Natural killer cell (primary cell): ENCODE measurements at places on chromosomes 1 and 21. TPM values are rescaled to one million over a fixed set of nuclear protein-coding genes. Genes with fewer than 3 reads are reported as not detected.

The FAM163A gene
- not detected for total RNA-seq

DNA sequence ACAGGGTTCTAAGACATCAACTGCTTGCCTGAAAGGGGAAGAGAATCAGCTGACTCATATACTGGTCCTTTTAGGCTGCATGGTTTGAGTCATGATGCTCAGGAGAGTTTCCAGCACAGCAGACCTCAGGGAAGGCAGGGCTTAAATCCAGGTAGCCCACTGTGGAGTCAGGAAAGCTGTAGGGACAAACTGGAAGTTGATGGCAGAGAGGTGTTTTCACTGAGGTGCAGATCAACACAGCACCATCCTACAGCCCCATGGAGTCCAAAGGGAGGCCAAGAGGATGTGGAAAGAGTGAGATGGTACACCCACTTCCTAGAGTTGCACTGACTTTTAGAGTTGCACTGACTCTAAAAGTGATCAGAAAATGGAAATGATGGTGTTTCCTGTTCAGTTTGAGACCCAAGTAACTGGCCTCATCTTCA lies 252.4 kb upstream of the DUSP10 start:
- DNase-seq: no peak

DNA sequence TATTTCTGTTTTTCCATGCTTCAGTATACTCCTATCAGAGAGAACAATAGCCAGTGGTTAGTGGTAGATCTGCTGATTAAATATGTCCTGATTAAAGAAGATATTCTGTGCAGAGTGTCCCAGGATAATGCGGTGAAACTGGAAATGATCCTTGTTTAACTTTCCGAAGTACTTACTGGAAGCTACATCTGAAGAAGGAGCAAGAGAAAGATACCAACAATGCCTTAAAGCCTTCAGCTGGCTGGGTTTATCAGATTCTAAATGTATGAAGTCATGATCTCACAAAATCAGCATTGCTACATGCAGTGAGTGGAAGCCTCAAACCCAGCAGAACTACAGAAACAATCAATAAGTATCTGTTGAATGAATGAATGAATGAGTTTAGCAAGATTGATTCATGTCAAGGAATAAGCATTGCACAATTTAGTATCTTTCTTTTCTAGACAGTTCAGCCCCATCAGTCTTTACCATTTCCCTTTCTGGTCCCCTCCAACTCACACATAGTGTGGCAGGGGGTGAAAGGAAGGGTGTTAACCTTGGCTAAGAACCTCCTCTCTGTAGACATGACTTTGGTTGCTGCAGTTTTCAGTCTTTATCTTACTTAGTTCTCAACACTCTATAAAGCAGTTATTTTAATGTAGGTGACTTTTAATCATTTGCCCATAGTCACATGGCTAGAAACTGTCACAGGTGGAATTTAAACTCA lies 24.7 kb upstream of the DNASE2B start:
- no peak for DNase-seq

The NOS1AP gene
- 0.20 TPM for total RNA-seq

GRCh38 chr1:168443899-168444298 lies 99.9 kb downstream of the XCL2 start:
- DNase-seq: no peak

The LRRC8B gene
- 2.9 TPM for total RNA-seq

DNA sequence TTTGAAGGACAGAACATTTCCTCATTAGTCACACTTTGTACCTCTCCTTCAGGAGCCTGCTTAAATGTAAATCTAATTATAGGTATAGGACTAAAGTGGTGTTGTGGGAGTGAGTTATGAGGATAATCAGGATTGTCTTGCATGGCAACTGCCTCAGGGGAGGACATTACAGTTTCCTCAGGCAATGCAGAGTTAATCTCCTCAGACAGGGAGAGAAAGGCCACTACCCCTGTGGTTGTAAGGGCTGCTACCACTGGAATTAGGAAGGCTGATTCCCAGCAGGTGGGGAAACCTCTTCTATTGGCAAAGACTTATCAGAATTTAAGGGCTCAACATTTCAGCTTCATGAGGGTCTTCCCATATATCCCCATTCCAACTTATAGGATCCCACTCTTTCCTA lies 286.8 kb upstream of the PBX1 start:
- DNase-seq: no peak

DNA sequence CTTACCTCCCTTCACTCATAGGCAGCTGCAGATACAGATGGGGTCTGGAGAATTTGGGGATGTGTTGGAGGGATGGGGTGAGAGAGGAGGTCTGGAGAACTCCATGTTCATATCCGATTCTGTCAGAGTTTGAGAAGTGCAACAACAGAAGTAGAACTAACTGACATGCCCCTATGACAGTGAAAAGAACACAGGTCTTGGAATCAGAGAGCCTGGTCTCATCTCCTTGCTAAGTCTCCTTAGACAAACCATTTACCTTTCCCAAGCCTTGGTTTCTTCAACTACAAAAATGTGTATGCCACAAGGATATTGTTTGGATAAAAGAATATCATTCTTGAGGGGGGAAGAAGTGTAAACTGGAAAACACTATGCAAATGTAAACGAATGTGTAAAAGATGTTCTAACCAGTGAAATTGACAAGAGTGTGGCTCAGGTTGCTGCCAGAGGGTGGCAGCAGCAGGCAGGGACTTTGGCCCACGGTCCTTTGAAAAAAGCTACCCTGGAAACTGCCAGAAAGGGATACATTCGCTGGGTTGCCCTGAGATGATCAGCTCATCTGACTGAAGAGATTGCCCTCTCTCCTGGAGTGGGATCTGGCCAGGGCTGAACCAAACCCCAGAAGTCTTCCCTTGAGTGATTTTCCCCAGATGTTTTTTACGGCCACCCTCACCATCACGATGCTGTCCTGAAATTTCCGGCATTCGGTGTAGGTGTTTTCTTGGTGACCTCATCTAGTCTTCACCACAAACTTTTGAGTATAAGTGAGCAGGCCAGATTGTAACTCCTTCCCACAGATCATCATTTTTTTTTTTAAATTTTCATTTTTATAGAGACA lies 17.0 kb upstream of the CD2 start:
- peak; percentile 90 for DNase-seq

- DNase-seq: no peak
Observed at GRCh38 chr1:211928993-211929637, 98.6 kb upstream of the LPGAT1 start.

The MTARC1 gene
- total RNA-seq: 2.5 TPM

The LRRC8C gene
- total RNA-seq: 7.6 TPM

The BCAN gene
- total RNA-seq: 0.25 TPM

The GPR25 gene
- total RNA-seq: 9.4 TPM

DNA sequence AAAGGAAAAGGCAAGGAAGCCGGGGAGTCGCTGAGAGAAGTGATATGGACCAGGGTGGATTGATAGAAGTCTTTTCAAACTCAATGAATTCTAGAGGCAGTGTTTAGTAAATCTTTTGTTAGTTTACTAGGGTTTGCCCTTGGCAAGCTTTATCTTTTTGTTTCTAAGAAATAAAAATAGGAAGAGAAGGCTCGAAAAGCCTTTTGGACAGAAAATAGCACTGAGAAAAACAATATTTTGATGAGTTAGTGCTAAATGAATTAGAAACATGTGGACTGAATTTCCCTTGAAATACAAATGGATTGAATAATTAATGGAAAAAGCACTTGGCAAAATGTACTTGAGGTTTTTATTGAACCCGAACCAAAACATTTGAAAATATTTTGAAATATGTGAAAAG lies 121.8 kb upstream of the SPAG17 start:
- DNase-seq: no peak

The MAGI3 gene
- total RNA-seq: 0.66 TPM

DNA sequence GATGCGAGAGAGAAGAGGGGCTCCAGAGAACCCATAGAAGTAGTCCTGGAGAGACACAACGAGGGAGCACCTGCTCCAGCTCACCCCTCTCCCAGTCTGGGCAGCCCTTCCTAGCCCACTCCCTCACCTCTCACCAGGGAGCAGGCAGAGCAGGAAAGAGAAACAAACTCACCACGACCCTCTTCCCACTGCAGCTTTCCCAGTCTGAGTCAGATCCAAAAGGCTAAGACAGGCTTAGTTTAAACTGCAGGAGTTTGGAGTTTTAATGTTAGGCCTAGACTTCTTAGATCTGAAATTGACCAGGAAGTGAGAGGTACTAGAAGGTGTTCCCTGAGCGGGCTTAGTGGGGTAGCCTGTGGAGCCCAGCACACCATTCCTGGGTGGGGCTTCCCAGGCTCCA lies 29.6 kb downstream of the SLC1A7 start:
- no peak for DNase-seq

The GNPAT gene
- total RNA-seq: 23.1 TPM

The MYCBP gene
- total RNA-seq: 8.9 TPM

The TRIM46 gene
- total RNA-seq: 4.9 TPM

The DISC1 gene
- 9.7 TPM for total RNA-seq

DNA sequence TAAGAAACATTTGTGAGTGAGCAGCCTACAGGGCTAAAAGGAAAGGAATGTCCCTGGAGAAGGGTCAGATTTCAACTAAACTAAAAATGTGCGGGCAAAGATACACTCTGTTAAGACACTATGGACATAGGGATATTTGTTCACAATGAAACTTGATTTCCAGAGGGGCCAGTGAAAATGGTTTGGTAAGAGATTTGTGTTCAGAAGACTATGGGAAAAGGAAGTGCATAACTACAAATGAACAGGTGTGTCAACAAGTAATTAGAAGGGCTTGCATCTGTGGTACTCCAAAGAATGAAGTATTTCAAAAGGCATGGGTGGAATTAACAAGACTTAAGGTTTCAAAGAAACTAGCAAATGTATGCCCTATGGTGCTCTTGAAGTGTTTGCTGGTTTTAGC lies 60.4 kb downstream of the NME7 start:
- no peak for DNase-seq

DNA sequence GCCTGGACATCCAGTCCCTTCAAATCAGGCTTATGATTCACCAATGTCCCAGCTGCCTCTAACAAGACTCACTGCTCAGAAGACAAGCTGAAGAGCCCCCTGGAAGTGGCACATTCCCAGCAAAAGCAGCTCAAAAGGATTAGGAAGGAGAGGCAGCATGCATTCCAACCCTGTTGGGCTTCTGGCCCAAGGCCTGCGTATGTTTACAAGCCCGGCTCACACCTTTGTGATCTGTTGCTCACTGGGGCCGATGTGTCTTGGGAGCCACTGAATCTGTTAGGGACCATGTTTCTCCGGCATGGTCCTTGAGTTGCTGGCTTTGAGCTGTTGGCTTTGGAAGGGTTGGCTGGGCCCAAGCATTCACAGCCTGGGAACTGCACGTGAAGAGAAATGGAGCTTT lies 81.2 kb upstream of the C1orf174 start:
- DNase-seq: no peak

The SPATA21 gene
- 0.36 TPM for total RNA-seq

GRCh38 chr1:78136680-78137079 lies 90.9 kb downstream of the GIPC2 start:
- no peak for DNase-seq

DNA sequence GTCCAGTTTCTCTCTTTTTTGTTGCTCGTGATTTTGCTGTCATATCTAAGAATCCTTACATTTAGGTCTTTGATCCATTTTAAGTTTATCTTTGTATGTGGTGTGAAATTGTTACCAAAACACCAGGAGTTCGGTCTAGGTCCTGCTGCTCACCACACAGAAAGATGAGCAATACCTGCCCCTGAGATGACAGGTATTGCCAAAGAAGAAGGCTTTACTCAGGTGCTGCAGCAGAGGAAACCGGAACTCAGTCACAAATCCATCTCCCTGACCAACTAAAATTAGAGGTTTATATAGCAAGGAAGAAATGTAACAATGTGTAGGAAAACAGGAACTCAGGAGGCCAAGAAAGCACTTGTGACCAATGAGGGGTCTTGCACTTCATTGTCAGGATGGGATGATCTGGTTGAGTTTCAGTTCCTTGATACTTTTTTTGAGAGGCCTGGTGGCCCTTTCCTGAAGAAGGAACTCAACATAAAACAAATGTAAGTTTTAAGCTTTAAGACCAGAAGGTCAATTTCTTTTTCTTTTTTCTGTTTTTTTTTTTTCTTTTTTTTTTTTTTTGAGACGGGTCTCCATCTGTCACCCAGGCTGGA lies 16.5 kb upstream of the SETDB1 start:
- no peak for DNase-seq

GRCh38 chr1:201643835-201644104 lies 104.8 kb downstream of the NAV1 start:
- DNase-seq: no peak

- DNase-seq: peak; percentile 63
Observed at GRCh38 chr1:153277852-153278251, 18.4 kb downstream of the LORICRIN start.

The GNG4 gene
- total RNA-seq: not detected

The IL22RA1 gene
- total RNA-seq: not detected

The AMY2B gene
- 31.7 TPM for total RNA-seq

The RGSL1 gene
- not detected for total RNA-seq

DNA sequence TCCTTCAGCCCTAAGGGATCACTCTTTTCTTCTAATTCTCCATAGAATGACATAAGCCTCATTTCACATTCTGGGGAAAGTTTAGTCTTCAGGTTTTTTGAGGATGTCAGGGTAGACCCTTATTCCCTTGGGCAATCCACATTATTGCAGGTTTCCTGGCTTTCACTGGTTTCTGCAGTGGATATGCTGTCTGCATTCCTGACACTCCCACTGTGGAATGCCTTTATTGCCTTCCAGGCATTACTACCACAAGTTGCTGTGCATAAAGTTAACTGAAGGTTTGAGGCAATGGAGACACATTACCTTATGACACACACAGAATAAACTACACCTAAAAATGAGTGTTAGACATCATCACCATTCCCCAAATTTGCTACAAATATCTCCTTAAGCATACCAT lies 12.7 kb downstream of the FASLG start:
- no peak for DNase-seq

The XKR8 gene
- 8.0 TPM for total RNA-seq

GRCh38 chr1:9654834-9655723 lies 3.5 kb downstream of the PIK3CD start:
- peak; percentile 88 for DNase-seq

The CELA2A gene
- total RNA-seq: not detected

DNA sequence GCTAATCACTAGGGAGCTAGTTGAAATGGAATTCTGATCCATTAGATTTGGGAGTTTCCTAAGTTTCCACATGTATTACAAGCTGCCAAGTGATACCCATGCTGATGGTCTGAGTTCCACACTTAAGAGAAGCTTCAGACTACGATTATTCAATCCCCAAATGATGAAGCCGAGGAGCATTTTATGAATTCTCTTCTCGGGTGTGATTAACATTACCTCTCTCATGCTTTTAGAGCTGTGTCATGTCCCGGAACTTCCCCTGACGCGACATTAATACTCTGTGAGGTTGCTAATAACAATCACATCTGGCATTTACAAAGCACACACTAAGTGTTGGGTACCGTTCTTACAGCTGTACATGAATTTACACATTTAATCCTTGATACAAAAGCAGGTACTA lies 63.0 kb downstream of the KCNJ15 start:
- DNase-seq: no peak

The PDC gene
- total RNA-seq: not detected

The THEM5 gene
- total RNA-seq: not detected

The CASQ2 gene
- not detected for total RNA-seq
